ENCODE measurements at places on chromosomes 5 and 9.

- no peak for DNase-seq
Observed at GRCh38 chr9:113482341-113482740, 18.8 kb downstream of the RGS3 start.

DNA sequence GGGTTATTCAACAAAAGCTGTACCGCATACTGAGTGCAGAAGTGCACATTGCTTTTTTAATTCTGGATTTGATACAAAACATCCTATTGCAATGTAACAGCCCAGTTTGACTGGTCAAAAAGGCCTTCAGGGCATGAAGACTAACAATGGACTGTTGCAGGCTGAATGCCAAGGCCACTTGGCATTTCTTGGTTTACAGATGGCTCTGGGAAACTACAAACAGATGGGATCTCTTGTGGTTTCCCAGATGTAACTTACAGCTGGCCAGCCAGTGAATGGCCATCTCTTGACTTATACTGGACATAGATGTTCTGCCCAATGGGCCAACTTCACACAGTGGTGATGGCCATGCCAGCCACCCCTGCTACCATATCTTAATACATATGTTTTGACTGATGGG lies 36.8 kb downstream of the UGT3A2 start:
- no peak for DNase-seq

- DNase-seq = no peak
Observed at GRCh38 chr5:163633926-163634460, 128.6 kb downstream of the MAT2B start.

- DNase-seq = no peak
Observed at GRCh38 chr9:124020520-124021384, 9.2 kb downstream of the LHX2 start.

- no peak for DNase-seq
Observed at GRCh38 chr9:37565661-37566618, 10.2 kb downstream of the FBXO10 start.

GRCh38 chr5:139389701-139390638 lies at the start of gene MZB1:
Gene MZB1 (minus strand): TSS chr5:139389913. CDS start chr5:139389856, 57 bp downstream.
- DNase-seq = no peak

DNA sequence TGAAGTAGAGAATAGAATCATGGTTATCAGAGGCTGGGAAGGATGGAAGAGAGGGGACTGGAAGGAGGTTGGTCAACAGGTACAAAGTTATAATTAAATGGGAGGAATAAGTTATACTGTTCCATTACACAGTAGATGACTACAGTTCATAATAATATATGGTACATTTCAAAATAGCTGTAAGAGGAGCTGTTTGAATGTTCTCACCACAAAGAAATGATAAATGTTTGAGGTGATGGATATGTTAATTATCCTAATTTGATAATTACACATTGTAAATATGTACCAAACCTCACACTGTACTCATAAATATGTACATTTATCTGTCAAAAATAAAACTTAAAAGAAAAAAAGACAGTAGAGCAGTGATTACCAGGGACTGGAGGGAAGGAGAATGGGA lies 12.9 kb upstream of the PLAC8L1 start:
- no peak for DNase-seq
